ENCODE measurements at places on chromosomes 2 and 18.

- no peak for DNase-seq
These were observed 404.3 kb downstream of the PID1 start for GRCh38 chr2:228866781-228867180.

DNA sequence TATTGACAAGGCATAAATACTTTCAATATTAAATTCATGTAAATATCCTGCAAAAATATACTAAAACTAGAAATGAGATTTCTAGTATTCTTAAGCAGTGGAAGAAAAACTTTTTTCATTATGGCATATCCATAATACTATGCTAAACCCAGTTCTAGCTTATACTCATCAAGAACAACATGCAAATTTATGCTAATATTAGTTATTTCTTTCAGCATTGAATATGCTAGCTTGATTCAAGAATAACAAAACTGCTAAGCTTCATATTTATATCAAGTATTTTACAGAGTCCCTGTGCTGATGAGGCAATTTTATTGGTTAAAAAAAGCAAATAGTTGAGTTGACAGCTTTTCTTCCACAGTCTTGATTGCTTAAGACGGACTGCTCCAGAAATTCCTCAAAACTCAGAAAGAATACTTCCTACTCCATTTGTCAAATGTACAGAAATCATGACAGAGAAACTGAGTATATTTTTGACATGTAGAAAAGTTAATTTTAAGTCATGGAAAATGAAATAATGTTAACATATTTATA is 105.0 kb downstream of the PIGN start:
- DNase-seq, result no peak

GRCh38 chr2:8631465-8632005 is 50.3 kb upstream of the ID2 start:
- DNase-seq, result no peak

GRCh38 chr2:56191617-56192016 is 7.8 kb downstream of the CCDC85A start:
- no peak for DNase-seq

- DNase-seq, result no peak
These were observed 435.2 kb downstream of the ARHGAP15 start for GRCh38 chr2:143564419-143564818.

DNA sequence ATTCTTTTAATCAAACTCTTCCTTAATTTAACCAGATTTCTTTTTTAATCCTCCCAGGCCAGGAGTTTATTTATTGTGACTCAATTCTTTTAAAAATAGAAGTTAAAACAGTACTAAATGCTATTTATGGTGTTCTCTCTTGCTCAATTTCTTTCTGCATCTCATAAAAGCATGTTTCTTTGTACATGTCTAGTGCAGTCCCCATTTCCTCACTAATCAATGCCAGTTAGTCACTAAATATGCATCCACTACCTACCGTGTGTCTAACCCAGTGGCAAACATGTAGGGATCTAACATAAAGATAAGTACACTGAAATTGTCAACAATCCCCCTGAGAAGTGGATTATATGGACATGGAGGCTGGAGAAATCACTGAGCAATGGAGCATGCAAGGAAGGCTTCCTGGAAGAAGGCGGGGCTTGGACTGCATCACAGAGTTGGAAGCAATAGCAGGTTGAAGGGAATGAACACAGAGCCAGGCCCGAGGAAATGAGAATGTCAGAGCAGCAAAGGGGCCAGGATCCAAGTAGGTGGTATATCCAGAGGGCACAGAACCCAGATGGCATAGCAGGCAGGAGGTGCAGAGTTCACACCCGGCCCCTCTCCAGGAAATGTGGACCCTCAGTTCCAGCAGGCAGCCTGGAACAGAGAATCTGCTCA is 105.3 kb upstream of the FOSL2 start:
- DNase-seq, result no peak

DNA sequence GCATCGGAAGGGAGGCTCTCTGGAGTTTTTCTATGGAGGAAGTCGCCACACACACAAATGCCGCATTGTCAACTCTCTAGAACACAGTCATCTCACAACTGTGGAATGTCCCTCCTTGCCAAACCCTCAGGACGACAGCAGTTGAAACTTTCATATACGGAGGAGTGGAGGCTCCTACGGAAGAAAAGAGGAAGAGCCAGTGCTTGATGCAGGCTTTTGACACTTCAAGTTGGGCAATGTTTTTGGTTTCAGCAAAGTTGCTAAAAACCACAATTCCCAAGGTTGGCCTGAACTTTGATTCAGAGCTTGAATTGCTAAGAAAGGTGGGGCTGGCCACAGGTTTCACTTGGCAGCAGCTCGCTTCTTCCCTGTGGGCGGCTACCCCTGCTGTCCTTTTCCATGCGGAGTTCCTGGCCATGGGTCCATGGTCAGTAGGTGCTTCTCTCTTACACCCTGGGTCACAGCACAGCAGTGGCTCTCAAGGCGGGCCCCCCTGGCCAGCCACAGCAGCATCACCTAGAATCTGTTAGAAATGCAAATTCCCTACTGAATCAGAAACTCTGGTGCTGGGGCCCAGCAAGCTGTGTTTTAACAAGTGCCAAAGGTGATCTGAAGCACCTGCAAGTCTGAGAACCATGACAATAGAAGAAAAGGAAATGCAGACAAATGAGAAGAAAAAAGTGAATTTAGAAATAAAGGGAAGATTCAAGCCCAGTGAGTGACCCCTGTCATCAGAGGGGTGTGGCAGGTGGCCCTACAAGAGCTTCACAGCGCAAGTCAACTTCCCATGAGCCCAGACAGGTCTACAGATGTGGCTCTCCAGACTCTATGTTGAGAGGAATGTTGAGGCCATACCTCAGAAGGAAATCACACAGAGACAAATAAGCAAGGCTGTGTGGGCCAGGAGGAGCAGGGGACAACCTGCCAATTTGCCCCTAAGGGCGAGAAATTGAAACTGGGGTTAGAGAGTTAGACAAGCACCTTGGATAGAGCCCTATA is 856.4 kb downstream of the RNF144A start:
- DNase-seq, result no peak

GRCh38 chr2:505941-506340 is 171.3 kb downstream of the TMEM18 start:
- no peak for DNase-seq

- DNase-seq, result no peak
These were observed 913.4 kb downstream of the CBLN2 start for GRCh38 chr18:71630696-71631095.

DNA sequence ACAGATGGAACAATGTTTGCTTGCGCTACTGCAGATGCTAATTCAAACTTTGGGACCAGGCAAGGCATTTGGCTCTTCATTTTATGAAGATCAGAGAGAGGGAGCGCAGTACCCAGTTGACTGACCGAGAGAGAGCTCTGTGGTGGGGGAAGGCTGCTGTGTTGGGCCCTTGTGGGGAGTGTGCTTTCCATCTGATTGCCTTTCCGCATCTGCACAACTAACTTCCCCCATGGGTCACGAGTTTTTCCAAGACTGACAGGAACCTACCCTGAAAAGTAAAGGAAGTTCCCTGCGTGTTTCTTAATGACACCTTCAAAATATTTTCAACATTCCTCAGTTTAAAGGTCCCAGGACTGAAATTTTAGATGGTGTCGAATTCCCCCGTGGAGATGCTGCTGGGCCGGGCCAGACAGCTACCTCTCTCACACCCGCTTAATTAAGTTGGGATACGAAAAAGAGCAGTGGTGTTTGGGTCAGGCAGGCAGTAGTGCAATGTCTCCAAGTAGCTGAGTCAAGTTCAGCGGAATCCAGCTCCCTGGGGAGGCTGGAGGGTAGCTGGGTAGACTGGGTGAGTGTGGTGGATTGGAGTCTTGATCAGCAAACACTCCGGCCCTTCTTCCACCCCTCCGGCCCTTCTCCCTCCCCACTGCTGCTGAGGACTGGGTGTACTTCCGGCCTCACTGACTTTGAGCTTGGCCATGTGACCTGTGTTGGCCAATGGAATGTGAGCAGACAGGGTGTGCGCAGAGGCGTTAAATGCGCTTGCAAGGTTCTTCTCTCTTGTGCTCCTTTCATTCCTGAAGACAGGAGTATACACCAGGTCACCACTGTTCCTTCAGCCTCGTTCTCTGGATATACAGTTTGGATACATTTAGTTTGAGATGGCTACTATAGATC is 2.3 kb upstream of the ARHGAP25 start:
- no peak for DNase-seq

DNA sequence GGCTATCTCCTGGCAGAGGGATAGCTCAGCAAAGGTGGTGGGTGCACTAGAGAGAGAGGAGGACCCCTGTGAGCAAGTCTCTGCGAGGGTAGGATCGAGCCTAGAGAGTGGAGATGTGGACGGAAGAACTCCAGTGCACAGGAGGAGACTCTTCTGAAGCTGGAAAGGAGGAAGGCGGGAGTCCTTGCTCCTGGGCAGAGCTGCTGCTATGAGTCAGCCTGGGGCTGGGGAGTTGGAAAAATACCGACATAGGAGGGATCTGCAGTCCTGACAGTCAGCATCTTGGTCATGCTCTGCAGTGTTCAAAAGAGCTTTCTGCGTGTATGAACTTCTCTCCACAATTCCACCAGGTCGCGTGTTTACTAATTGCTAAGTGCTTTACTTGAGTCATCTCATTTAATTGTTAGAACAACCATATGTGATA is 233.8 kb downstream of the LDLRAD4 start:
- no peak for DNase-seq

- DNase-seq, result no peak
These were observed 82.1 kb downstream of the HS1BP3 start for GRCh38 chr2:20568501-20569463.
